Activated CD4-positive, alpha-beta memory T cell treated with anti-CD3 and anti-CD28 coated beads, Interleukin-2, amount 10 ng/mL, durations not matched to agents 7 days and 5 days (primary cell): ENCODE measurements at places on chromosomes 4 and X. TPM values are rescaled to one million over a fixed set of nuclear protein-coding genes. Genes with fewer than 3 reads are reported as not detected.

RIPPLY1 gene
- total RNA-seq, result not detected

GRCh38 chrX:26845056-26845455, 618.1 kb downstream of the PPP4R3C start:
- no peaks in the 10 kb centered on the region for H3K27me3 ChIP-seq
- no peak overlapping the region for H3K4me3 ChIP-seq
- H3K36me3 ChIP-seq, result no peaks in the 10 kb centered on the region
- DNase-seq, result no peak
- H3K27ac ChIP-seq, result no peak overlapping the region

DNA sequence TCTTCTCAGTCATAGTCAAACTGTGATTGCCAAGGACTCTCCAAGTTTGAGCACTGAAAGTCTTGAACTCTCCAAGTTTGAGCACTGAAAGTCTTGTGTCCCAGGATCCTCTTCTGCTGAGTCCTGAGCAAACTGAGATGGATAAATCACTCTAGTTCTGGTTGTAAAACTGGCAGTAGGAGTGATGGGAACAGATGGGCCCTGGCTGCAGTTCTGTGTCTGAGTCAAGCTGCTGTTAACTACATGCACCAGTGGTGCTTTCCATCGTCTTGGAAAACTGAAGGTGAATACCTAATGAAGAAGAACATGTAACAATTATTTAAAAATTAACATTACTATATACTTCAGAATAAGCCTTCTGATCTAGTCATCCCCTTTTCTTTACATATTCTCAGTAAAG, 27.6 kb upstream of the KCNIP4 start:
- H3K4me1 ChIP-seq, result no peaks in the 10 kb centered on the region
- H3K27me3 ChIP-seq, result no peaks in the 10 kb centered on the region
- H3K27ac ChIP-seq, result no peak overlapping the region
- no peak for DNase-seq
- H3K36me3 ChIP-seq, result no peaks in the 10 kb centered on the region

DNA sequence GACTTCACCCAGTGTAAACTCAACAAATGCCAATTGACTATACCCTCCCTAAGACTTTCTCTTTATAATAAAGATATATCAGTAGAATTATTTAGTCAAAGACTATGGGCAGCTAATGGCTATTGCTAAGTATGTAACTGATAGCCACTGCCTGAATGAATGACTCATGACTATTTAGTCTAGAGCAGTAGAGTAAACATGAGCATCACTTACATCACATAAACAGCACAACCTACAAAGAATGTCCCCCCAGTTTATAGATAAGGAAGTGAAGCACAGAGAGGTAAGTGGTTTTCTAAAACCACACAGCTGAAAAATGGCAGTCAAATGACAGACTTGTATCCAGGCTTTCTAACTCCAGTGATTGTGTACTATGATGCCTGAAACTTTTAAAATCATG, 507.0 kb downstream of the PPARGC1A start:
- no peaks in the 10 kb centered on the region for H3K27me3 ChIP-seq
- H3K4me1 ChIP-seq, result no peaks in the 10 kb centered on the region
- no peaks in the 10 kb centered on the region for H3K36me3 ChIP-seq
- no peak for DNase-seq

- no peak overlapping the region for H3K27ac ChIP-seq
These were observed 847.7 kb upstream of the INTU start for GRCh38 chr4:126784966-126785580.
